HFF-Myc (cell line): ENCODE measurements at places on chromosomes 4 and X.

- no peak for DNase-seq
Observed at GRCh38 chrX:84064814-84065213, 123.2 kb downstream of the RPS6KA6 start.

GRCh38 chrX:74510401-74510800, 89.1 kb downstream of the SLC16A2 start:
- no peak for DNase-seq

DNA sequence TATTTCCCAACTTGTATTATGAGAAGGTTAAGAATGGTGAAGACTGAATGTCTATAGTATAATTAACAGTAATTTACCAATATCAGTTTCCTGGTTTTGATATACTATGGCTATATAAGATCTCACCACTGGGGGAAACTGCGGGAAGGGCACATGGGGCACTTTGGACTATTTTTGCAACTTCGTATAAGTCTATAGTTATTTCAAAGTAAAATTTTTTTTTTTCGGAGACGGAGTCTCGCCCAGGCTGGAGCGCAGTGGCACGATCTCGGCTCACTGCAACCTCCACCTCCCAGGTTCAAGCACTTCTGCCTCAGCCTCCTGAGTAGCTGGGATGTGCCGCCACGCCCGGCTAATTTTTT, 46.1 kb downstream of the CXorf58 start:
- no peak for DNase-seq

DNA sequence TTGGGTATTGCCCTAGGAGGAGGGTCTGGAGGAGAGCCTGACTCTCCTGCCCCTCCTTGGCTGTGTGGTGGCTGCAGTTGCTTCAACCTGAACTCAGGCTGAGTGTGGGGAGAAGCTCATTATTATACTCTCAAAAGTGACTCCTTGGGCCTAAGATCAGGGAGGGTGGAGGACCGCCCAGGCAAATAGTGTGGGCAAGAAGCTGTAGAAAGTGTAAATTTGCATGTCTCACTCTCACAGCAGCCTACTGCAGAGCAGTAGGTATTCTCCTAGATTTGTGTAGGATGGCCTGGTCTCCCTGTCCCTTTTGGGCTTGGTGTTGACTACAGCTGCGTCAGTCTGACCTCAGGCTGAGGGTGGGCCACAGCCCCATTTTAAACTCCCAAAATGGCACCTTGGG, 156.1 kb downstream of the ZNF330 start:
- DNase-seq = no peak

DNA sequence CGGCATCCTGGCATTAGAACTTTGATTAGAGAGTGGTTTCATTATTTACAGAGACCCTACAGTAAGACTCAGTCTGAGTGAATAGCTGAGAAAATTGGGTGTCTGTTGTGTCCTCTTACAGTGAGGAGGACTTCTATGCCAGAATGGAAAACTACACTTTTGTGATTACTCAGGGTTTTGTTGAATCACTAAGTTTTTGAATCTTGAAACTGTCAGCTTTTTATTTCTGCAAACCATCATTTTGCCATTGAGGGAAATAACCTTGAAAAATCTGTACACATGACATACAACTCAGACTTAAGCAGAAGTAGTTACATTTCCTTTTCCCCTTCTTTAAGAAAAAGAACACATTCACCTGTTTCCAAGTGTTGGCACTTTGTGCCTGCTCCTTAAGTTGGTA, 117.6 kb upstream of the RASGEF1B start:
- no peak for DNase-seq

DNA sequence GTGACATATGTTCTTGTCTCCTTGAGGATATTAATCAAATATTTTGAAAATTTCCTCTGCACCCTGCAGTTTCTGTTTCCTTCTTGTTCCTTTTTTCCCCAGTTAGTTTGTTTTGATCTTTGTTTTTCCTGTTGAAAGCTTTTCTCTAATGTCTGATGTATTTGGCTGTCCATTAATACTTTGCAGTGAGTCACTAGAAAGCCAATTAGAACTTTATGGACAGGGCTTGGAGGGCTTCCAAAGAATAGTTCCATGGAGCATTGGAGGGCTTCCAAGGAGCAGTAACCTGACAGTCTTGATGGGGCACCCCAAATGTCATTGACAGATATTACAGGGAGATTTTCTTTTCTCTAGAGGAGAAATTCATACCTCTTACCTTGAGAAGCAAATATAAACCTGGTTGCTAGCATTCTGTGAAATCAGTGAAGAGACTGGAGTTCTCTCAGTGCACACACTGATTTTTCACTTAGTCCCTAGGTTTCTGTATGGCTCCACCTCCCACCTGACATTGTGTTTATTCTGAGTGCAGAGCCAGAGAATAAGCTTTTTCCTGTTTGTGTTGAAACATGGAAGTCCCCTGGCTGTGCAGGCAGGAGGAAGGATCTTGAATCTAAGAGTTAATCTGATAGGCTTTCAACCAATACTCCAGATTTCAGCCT, 26.5 kb downstream of the SPARCL1 start:
- DNase-seq = no peak

DNA sequence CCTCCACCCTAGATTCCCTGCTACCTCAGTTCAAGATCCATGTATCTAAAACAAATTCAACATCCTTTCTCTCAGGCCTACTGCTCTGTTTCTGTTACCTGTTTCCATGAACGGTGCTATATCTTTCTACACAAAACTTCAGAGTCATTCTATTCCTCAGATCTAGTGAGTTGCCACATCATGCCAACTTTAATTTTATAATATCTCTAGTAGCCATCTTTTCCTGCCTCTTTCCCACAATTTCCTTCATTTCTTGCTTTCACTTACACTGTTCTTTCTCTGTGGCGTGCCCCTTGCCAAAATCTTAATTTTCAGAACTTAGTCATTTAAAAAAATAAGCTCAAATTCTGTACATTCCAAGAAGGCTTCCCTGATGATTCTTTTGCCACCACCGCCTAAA, 15.2 kb downstream of the GUCY1A1 start:
- DNase-seq = no peak

DNA sequence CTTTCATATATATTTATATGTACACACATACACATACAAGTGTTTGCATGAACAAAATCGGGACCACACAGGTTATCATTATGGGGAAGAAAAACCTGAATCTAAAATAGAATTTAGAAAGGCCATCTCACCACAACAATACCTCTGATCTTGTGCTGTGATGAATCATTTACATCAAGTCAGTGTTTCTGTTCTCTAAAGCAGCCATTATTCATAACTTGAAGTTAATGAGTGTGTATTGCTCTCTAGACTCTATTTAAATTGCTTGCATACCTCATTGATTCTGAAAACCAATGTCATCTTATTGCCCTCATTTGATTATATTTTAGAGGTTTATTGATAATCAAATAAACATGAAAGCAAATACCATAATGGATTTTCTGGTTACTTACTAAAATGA, 71.6 kb downstream of the FAM114A1 start:
- no peak for DNase-seq

DNA sequence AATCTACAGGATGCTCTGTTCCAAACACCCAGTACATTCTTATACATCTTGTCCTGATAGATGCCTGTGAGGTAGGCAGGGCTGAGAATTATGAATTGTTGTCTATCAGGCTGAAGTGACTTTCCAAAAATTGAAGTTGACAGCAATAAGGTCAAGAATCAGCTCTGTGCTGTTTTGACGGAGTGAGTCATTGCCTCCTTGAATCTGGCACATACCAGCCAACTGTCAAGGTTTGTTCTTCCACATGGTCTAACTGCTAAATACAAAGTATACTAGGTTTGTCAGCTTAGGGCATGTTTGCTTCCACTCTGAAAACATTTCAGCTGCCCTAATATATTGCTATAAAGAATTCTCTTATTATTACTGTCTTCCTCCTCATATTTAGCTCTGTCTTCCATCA, 32.3 kb downstream of the SH3RF1 start:
- DNase-seq = no peak

DNA sequence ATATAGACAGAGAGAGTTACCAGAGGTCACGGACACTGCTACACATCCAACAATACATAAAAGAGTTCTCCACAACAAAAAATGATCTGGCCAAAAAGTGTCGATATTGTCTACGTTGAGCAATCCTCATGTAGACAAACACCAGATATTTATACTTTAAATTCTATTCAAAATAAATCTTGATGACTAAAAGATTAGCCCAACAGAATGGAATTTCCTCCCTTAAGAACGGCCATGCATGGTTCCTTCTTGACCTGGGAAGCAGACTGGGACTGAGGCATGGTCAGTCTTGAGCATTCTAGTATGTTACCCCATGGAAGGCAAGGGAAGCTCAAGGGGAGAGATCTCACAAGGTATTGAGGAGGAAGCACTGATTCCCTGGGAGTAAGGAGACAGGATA, 43.5 kb downstream of the LHFPL1 start:
- no peak for DNase-seq

DNA sequence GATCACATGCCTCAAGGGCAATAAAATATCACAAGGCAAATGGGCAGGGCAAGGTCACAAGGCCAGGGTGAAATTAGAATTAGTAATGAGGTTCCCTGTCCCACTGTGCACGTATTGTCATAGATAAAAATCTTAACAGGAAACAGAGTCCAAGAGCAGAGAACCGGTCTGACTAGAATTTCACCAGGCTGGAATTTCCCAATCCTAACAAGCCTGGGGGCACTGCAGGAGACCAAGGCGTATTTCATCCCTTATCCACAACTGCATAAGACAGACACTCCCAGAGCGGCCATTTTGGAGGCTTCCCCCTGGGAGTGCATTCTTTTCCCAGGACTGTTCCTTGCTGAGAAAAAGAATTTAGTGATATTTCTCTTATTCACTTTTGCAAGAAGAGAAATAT, 25.9 kb upstream of the PRDM5 start:
- DNase-seq = no peak

DNA sequence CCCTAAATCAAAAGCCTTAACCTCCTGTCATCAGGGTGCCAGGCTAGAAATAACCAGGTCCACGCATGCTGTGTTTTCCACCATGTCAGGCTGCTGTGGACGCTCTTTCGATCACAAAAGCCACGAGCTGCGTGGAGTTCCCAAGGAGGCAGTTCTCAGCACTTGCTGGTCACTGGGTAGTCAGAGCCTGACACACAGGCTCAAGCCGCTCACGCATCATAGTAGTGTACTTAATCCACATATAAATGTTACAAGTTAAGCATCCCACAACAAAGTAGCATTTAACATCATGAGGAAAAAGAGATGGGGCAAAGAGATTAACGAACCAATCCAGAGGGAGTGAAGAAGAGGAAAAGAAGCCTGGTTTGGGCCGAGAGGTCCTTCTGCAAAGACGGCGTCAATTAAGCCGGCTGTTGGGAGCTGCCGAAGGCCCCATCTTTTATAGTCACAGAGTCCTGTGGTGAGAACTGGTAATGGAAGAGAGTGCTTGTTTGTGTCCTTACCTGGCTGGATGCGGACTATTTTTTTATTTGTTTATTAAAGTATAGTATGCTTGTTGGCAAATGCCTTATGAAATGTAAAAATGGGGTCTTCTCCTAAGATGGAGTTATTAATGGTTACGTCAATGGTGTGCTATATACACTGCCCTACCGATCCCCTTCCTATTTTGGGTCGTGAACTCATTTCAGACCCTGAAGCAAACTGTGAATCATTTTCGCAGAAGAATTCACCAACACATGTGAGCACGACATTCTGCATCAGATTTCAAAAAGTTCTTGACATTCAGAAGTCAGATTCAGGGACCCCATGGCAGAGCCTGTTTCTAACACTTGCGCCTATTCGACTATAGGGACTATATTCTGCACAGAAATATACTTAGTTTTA, 675 bp downstream of the PRIMPOL start:
- no peak for DNase-seq

- DNase-seq = no peak
Observed at GRCh38 chr4:40183615-40184411, 13.0 kb upstream of the RHOH start.

DNA sequence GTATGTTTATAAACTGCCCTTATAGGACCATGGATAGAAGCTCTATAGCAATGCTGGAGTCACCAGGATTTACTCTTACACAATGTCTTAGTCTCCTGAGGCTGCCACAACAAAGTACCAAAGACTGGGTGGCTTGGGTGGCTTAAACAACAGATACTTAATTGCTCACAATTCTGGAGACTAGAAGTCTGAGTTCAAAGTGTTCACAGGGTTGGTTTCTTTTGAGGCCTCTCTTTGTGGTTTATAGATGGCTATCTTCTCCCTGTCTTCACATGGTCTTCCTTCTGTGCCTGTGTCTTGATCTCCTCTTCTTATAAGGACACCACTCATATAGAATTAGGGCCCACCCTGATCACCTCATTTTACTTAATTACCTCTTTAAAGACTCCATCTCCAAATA, 2.0 kb upstream of the TRPC3 start:
- no peak for DNase-seq
